ENCODE measurements at places on chromosomes 4 and X.
A peak's percentile ranks its signal among the peaks of the same experiment; 100 is the strongest.

- no peak for DNase-seq
Measured at GRCh38 chr4:30620711-30621110, 99.5 kb upstream of the PCDH7 start.

DNA sequence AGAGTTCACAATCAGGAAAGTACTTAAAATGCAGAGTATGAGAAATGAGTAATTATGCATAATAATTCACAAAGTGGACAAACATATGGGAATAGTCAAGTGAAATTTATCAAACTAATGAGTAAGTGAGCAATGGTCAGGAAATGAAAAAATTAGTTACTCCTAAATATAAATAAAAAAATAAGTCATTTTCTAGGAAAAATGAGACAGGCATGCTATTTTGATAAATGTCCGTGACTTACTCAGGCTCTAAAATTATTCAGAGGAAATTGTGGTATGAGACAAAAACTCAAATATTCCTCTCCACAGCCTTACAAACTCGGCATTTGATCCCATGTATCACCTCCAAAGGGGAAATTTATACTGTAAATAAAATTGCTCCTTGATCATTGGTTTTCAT is 181.2 kb downstream of the COX18 start:
- no peak for DNase-seq

DNA sequence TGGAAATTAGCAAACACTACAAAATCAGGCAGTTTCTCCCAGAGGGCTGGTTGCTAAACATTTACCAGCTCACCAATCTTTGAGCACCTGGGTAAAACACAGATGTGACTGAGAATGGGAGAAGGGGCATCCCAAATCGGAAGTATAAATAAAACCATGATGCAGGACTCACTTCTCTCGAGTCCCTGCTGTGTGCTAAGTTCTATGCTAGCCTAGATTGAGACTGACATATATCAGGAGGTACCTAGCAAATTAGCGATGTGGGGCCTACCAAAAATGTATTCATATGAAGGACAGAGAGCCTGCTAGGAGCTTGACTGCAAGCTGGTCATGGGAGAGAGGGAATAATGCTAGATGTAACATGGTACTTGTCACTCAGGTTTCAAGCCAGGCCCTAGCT is 171.9 kb upstream of the PGRMC2 start:
- DNase-seq = no peak

DNA sequence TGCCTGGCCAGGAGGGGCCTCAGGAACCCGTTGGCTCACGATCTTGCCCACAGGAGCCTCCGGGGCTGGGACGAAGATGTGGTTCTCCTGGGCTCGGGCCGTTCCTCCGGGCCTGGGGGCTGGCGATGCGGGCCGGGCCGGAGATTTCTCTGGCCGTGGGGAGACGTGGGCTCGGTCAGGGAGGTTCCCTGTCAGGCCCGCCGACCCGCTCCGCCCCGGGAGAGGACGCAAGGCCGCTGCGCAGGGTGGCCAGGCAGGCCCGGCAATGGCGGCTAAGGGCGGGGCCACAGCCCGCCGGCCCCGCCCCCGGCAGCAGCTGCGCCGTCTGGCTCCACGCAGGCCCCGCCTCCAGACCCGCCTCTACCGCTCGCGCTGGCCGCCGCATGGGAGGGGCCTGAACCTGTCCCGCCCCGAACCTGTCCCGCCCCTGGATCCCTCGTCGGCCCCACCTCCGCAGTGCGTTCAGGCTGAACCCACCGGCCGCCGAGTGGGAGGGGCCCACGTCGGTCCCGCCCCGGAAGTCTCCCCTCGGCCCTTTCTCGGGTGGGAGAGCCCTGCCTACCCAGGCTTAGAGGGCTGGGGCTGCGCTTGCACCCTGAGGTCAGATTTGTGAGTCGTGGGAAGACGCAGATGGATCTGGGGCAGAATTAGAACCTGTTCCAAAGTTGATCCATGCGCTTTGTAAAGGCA is at the start of gene FAM3A:
FAM3A (minus strand) TSS at position 267 of the 690 bp plus-strand sequence. CDS start 460 bp downstream, outside the sequence.
- peak; percentile 86 for DNase-seq

DNA sequence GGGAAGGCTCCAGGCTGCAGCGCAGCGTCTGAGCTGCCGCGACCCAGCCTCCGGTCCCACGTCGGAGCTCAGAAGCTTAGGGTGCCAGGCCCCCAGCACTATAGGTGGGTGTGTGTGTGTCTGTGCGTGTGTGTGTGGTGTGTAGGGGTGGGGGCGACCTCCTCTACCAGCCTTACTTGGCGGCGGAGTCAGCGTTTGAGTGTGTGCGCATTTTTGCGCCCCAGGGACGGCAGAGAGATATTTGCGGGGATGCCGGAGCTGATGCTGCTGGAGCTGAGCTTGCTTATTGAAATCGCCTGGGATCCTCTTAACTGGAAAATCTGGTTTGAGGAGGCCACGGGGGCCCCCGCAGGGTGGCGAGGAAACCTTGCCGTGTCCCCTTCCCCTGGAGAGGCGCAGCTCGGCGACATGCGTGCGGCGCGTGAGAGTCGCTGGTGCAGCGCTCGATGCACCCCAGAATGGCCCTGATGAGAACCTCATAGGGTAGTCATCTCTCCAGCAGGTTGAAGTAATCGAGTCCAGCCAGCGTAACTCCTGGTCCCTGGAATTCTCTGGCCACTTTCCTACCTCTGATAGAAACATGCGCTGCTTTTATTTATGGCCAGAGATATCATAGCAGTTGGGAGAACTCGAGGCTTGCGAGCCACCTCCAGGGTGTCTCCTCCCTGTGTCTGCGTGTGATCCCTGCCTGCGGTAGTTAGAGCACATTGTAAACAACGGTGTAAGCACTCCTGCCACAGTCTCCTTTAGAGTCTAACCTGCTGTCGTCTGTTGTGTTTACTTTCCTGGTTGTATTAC is 2.7 kb downstream of the ADGRL3 start:
- no peak for DNase-seq

GRCh38 chrX:139811942-139812629 is 104.1 kb upstream of the MCF2 start:
- DNase-seq = no peak

DNA sequence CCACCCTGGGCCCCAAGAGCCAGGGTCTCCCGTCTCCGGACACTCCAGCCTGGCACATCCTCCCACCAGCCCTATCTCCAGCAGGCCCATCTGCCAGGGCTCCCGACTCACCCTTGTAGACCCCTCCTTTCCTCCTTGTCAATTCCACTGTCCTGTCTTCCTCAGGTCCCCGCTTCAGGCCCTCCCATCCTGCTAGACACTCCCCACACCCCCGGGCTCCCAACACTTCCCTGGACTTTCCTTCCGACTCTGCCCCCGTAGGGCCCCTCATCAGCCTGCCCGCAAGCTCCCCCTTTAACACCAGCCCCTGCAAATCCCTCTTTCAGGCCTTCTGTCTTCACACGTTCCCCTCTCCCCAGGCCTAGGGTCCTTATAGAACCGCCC is 1.1 kb downstream of the PRAF2 start:
- no peak for DNase-seq

DNA sequence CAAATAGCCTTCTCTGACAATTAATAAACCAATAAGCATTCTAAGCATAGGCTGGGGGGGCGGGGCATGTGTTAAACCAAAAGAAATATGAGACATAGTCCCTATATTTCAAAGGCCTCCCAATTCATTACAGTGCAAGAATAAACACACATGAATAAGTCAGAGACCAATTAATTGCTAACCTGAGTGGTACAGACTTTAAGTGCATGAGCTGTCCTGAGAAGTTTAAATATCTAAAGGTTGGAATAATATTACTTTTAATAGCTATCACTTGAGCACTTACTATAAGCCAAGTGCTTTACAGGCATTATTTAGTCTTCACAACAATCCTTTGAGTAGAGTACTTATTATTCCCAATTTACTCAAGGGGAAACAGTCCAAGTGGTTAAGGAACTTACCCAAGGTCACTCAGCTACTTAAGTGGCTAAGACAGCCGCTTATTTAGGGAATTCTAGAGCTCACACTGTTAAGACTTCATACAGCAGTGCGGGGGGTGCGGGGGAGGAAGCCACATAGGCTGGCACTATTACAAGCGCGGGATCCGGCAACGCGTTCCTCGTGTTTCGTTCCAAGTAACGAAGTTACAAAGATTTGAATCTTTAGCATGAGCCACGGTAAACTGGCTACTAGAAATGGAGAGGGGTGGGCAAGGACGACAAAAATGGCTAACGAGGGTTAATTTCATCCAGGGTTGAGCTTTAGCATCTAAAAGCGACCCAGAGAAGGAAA is 1.4 kb downstream of the THOC2 start:
- DNase-seq = no peak

DNA sequence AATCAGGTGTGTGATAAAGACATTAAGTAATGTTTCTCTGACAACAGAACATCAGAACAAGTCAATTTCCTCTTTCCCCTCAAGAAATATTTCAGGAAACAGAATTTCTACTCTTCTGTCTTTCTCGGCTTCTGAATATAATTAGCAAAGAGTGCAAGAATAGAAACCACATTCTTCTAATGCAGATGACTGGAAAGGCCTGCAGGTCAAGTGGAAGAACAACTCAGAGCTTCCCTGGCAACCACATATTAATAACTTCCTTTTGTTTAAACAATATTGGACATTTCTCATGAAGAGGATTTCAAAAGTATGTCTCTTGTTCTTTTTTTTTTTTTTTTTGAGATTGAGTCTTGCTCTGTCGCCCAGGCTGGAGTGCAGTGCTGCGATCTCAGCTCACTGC is 225.5 kb downstream of the PARM1 start:
- no peak for DNase-seq

GRCh38 chr4:33086331-33086925 is 2366.3 kb downstream of the PCDH7 start:
- no peak for DNase-seq

DNA sequence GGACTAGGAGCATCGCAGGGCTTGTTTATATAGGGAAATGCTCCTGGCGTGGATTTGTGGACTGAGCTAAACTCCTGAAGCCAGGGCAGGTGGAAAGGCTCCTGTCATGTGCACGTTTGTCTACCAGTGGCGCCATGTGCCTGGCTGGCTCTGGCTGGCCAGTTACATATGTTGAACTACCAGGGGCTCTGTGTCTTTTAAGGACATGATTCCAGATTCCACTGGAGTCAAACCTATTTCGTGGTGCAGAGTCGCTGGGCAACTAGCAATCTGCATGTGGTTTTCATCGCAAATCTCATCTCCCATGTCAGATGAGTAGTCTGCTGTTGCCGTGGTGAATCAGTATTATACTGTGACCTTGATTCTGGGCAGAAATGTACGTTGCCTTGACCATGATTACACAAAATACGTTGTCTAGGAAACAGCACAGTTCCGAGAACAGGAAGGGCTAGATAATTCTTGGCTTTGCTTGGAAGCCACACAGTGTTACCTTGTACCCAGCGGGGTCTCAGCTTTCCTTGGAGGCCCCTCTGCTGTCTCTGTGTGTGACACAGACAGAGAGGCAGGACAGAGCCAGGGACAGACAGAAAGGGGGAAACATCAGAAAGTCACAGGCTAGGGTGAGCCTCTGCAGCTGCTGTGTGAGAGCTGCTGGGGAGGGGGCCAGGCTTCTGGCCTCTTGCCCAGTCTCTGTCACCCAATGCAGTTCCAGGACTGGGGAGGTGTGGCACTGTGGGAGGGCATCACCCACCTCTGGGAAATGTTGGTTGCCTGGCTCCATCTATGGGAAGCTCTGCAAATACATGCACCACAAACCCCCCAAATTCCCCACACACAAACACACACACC is 19.2 kb downstream of the PNMA6E start:
- no peak for DNase-seq

DNA sequence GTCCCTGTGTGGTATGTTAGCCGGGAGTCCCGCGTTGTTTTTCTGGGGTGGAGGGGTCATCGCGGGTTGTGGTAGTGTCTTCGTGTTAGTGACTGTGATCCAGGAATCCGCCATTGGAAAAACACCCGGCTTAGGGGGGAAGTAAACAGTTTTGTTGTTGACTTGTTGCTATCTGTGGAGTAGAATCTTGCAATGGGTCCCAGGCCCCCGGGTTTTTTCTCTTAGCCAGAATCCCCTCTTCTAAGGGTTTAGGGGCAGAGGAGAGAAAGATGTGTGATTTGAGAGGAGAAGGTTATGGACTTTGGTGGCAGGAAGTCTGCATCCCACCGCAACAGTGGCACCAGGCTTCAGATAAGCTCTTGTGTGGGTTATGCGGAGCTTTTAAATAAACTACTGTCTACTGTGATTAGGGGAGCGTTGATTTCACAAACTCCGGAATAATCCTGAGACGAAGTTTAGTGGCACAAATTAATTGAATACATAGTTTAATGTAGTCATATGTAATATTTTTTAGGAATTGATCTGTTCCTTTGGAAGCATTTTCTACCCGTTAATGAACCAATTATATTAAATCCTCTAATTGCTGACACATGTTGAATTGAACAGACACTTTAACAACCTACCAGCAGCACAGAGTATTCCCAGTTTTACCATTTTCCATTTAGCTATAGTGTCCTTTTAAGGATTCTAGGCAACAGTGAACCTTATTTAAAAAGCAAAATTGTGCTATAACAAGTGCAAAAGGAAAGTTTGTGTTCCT is 1.4 kb downstream of the DDX3X start:
- DNase-seq = no peak

DNA sequence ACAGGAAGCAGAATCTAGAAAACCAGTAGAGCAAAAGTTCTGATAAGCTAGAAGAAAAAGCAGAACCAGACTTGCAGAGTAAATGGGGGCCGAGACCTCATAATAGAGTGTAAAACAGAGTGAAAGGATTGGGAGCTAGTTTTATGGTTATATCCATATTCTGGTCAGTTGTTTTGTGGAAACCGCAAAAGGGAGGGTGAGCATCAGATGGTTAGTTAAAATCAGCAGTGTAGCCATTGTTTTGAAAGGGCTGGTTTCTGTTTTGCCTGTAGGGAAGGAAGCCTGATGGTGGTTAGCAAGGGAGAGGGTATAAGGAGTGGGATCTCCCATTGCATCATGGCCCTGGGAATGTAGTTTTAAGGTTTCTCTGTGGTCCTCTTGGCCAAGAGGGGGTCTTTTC is 17.2 kb upstream of the CCNI start:
- no peak for DNase-seq

GRCh38 chrX:100995469-100995868 is 26.0 kb downstream of the ARL13A start:
- no peak for DNase-seq

DNA sequence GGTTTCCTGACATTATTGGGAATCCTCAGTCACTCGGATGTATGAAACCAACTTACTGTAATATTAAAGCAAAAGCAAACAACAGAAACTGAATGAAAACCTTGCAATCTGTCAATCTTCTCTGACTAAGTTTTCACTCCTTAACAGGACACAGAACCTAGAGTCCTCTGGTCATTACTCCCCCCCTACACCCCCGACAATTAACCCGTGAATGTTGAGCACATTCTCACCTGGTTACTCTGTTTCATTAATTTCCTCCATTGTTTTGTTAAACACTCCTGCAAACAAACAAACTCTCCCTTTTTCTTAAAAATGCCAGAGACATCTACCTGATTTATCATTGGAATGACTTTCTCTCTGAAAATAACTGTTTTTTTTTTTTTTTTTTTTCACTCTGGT is 469.0 kb upstream of the PRKX start:
- DNase-seq = no peak

- DNase-seq = no peak
Measured at GRCh38 chr4:73661646-73662119, 41.4 kb upstream of the RASSF6 start.
